RPMI7951 (cell line): ENCODE measurements at places on chromosomes 16 and 17. TPM values are rescaled to one million over a fixed set of nuclear protein-coding genes. Genes with fewer than 3 reads are reported as not detected.

EFNB3 gene
- 0.84 and 1.3 TPM in 2 replicates for total RNA-seq

RNF112 gene
- 0.24 and 0.29 TPM in 2 replicates for total RNA-seq

GRCh38 chr16:80681436-80681835 is 123.0 kb downstream of the CDYL2 start:
- DNase-seq, result no peak

DNA sequence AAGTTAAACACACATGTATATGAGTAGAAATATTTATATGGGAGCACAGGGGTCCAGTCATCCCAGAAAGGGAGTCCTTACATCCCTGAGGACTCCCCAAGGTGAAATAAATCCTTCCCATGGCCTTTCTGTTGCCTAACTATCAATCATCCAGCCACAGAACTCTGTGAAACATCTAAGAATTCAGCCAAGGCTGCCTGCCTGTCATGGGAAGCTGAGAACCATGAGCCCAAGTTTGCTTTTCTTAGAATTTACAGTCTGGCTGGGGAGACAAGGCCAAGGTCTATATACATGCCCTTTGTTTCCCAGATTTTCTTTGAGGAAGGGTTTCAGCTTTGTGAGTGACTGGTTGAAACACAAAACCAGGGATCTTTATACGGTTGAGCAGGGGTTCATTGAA is 15.8 kb downstream of the MYL4 start:
- no peak for DNase-seq

DNA sequence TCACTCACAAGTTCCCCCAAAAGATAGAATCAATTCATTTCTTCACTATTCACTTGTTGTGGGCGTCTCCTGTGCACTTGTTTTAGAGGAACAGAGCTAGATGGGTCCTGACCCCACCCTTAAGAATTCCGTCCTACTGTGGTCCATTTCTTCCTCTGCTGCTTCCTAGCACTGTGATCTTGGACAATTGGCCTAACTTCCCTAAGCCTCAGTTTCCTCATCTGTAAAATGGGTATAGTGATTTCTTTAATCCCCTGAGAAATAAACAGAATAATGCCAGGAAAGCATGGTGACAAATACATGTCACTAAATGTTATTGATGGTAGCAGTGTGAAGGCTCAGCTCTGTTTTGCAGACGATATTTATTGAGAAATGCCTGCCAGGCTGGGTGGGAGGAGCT is 9.9 kb downstream of the BMERB1 start:
- no peak for DNase-seq

GRCh38 chr16:253833-254232 is 19.2 kb downstream of the FAM234A start:
- no peak for DNase-seq

DNA sequence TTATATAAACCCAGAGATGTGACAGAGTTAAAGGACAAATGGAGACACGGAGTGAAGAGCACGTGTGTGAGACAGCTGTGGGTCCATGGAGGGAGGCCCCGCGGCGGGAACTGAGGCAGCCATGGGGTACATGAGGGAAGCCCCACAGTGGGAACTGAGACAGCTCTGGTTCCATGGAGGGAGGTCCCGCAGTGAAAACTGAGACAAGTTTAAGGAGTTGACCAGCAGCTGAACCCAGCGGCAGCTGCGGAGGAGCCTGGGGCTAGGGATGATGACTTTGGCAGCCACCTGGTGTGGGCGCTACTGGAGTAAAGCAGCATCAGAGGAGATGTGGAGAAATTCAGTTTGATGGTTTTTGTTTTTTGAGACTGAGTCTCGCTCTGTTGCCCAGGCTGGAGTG is 185.1 kb downstream of the RPTOR start:
- no peak for DNase-seq
